Prostate gland (tissue), 2 donors: ENCODE measurements at places on chromosomes 5 and 9. TPM values are rescaled to one million over a fixed set of nuclear protein-coding genes. Genes with fewer than 3 reads are reported as not detected.

DNA sequence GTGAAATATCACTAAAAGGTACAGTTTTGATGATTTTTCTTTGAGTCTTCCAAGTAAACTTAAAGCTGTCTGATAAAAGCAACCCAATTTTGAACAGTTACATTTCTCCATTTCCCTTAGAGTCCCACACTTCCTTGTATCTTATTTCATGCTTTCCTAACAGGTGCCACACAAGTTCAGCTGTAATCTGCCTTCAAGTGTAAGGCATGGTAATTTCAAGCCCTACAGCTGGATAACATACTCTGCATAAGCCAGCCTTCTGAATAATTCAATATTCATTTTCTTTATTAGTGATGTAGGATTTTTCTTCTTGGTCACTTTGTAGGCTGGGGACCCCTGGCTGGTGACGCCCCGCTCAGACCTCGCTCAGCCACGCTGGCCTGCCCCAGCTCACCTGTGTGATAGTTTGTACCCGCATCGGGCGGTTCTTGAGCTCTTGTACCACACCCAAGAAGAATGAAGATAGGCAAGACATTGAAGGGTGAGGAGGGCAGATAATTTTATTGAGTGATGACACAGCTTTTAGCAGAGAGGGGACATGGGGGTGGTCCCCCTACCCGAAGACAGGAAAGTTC, 34.0 kb downstream of the SOX30 start:
- H3K27ac ChIP-seq, result no peak overlapping the region
- H3K36me3 ChIP-seq, result no peaks in the 10 kb centered on the region
- no peaks in the 10 kb centered on the region for H3K27me3 ChIP-seq
- no peak for DNase-seq
- H3K4me1 ChIP-seq, result no peaks in the 10 kb centered on the region
- H3K4me3 ChIP-seq, result no peak overlapping the region

DNA sequence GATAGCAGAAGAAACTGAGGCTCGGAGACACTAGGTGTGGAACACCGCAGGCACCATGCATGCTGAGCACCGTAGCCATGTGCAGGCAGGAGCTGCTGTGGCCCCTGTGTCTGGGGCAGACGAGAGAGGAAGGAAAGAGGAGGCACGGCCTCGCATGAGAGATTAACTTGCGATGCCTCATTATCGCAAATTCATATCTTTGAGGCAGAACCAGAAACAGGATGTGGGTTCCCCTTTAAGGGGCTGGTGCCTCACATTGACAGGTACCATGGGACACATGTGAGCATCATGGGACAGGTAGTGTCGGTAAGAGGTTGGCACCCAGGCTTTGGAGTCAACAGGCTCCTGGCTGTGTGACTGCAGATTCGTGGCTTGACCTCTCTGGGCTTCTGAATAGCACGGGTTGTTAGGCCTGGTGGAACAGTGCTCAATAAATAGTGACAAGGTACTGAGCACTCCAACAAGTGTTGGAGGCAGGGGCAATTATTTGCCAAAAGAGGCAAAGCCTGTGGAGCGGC, 40.8 kb downstream of the NAIF1 start:
- no peaks in the 10 kb centered on the region for H3K36me3 ChIP-seq
- no peaks in the 10 kb centered on the region for H3K27me3 ChIP-seq
- DNase-seq, result no peak
- peak overlapping the region; percentile 48 for H3K27ac ChIP-seq
- H3K4me1 ChIP-seq, result no peaks in the 10 kb centered on the region

DNA sequence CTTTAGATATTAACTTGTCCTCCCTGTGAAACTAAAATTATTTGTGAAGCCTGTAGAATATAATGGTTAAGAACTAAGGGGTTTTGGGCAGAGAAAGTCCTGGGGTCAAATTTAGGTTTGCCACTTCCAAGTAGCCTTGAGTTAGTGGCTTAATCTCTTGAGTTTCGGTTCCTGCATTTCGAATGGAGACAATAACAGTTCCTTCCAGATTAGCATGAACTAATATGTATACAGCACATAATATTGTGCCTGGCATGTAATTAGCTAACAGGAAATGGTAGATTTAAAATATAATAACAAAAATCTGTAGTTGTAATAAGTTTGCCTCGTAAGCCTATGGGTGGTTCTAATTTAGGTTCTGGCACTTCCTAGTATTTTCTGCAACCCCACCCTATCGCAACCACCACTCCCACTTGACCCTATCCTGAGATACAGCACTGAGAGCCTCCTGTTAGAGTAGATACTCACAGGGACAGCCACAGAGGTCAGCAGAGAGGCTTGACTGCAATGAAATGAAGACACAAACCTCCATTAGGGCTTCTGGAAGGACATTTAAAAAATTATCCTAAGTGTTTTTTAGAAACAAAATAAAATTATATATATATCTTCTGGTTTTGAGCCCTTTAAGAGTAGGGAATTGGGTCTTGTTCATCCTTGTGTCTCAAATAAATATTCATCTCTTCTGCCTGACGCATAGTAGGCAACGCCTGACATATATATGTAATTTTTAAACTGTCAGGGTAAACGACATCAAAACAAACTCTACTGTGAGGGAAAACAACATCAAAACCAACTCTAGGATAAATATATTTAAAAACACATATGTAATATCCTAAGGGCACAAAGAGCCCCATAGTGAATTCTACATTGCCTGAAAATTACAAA, 8.5 kb downstream of the SPINK9 start:
- no peaks in the 10 kb centered on the region for H3K4me1 ChIP-seq
- no peak for DNase-seq
- H3K4me3 ChIP-seq, result no peak overlapping the region
- no peaks in the 10 kb centered on the region for H3K27me3 ChIP-seq
- no peak overlapping the region for H3K27ac ChIP-seq
- no peaks in the 10 kb centered on the region for H3K36me3 ChIP-seq

GRCh38 chr9:16412740-16413139, 457.7 kb downstream of the BNC2 start:
- H3K36me3 ChIP-seq, result no peaks in the 10 kb centered on the region
- H3K4me3 ChIP-seq, result no peak overlapping the region
- no peaks in the 10 kb centered on the region for H3K27me3 ChIP-seq
- no peaks in the 10 kb centered on the region for H3K4me1 ChIP-seq
- no peak overlapping the region for H3K27ac ChIP-seq

GRCh38 chr5:84086511-84086910, 298.2 kb downstream of the EDIL3 start:
- DNase-seq, result no peak
- no peak overlapping the region for H3K27ac ChIP-seq
- no peaks in the 10 kb centered on the region for H3K27me3 ChIP-seq
- no peaks in the 10 kb centered on the region for H3K36me3 ChIP-seq

DNA sequence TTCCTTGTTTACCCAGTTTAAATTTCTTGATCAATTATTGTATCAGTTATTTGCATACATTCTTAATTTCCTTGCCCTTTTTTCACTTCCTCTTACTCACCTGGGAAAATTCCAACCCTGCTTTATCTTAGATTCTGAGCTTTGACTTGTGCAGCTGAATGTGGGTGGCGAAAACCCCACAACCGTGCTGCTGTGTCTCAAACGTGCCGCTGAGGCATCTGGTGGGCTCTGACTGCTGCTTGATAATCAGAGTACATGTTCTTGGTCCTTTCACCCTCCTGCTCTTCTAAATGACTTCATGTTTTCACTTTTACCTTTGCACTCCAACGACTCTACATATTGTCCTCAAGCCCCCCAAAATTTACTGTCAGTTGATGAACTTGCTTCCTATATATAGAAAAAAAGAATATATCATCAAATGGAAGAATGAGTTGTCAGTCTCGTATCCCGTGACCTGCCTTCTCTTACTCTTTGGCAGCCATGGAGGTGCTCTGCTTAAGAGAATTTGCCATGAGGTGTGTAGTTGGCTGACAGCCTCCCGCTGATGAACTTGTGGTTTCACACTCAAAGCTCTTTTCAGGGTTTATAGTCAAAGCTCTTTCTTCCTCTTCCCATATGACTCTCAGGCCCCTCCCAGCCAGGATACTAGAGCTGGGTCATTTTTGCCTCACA, 14.0 kb upstream of the JAK2 start:
- no peaks in the 10 kb centered on the region for H3K36me3 ChIP-seq
- H3K27me3 ChIP-seq, result no peaks in the 10 kb centered on the region
- DNase-seq, result no peak
- H3K4me3 ChIP-seq, result no peak overlapping the region
- H3K27ac ChIP-seq, result no peak overlapping the region

DNA sequence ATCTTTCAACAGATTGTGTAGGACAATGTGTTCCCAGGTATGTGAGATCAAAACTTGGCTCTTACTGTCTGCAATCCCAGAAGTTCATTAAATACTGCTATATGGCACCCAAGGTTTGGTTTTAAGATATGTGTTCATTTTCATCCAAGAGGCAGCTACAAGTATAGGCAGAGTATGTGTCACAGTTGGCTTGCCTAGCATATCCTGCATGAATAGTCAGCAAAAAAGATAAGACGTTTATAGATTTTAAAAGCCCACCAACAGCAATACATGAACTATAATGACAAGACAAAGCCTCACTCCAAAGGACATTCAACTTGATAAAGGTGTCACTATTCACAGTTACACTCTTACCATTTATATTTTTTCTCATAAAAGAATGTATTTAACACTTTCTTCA, 99.1 kb downstream of the BNC2 start:
- H3K27me3 ChIP-seq, result no peaks in the 10 kb centered on the region
- H3K4me3 ChIP-seq, result no peak overlapping the region
- no peaks in the 10 kb centered on the region for H3K36me3 ChIP-seq
- no peaks in the 10 kb centered on the region for H3K4me1 ChIP-seq

DNA sequence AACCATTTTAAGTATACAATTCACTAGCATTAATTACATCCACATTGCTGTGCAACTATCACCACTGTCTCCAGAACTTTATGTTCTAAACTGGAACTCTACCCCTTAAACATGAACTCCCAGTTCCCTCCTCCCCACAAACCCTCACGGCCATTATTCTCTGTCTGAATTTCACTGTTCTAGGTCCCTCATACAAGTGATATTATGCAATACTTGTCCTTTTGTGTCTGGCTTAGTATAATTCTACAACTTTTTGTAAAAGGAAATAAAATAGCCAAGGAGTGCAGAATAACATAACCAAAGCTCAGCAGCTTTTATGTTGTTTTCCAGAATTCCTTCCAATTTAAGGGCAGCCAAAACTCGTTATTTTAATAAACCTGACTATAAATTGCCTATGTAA, 53.2 kb downstream of the NAA35 start:
- H3K27me3 ChIP-seq, result no peaks in the 10 kb centered on the region
- H3K27ac ChIP-seq, result no peak overlapping the region
- no peak overlapping the region for H3K4me3 ChIP-seq
- no peaks in the 10 kb centered on the region for H3K4me1 ChIP-seq

DNA sequence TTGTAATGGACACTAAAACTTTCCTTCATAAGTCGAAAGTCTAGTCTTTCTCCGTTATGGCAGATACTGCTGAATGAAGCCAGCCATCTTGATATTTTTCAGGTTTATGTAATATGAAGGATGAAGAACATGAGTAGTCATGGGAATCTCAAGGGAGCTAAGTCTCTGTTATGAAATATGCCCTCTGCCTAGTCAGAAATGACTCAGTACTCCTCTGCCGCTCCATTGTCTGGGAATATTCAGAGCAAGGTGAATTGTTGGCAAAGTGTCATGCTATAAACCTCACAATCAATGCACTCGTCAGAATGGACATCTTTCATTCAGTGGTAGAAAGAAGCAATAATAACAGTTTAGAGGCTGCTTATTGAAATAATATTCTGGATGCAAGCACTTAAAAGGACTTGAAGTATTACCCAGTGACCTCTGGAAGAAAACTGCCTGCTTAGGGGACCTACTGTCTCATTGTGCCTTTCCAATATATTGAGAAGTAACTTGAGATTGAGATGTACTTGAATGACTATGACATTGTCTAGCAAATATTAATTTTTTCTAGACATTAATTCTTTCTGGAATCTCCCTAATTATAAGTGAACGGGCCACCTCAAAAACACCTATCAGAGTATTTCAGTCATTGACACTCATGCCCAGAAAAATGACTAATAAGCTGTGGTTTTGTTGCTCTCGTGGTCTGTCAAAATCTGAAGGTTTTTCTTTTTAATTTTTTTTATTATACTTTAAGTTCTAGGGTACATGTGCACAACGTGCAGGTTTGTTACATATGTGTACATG, 1011.5 kb upstream of the ACO1 start:
- no peaks in the 10 kb centered on the region for H3K27me3 ChIP-seq
- H3K4me3 ChIP-seq, result no peak overlapping the region
- H3K27ac ChIP-seq, result no peak overlapping the region

The ROR2 gene
- total RNA-seq, result 43.9 TPM

DNA sequence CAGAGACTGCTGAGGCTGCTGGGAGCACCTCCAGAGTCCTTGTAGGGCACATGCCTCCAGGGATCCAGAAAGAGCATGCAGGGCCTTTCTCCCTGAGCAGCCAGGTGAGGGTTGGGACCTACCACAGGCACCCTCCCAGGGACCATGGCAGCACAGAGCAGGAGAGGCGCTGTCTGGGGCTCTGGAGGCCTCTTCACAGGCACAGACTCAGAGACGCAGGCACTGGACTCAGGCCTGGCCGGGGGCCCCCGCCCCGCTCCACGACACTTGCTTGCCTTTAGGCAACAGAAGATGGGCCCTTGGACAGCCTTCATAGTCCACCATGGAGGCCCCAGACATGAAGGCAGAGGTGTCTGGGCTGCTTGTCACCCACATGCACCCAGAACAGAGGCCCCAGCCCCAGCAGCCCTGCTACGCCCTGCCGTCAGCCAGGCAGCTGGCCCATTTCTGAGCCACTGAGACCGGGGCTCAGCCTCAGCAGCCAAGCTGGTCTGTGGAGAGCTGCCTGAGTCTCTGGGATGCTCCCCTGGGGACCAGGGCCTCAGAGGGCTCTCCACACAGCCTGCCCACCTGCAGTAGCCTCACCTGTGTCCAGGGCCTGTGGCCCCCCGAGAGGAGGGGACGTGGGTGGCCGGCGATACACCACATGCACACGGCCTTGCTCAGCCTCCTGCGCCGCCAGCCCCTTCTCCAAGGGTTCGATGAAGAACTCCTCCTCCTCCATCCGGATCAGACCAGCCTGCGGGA, 72.8 kb downstream of the ADAMTS2 start:
- DNase-seq, result no peak
- no peaks in the 10 kb centered on the region for H3K4me1 ChIP-seq
- H3K4me3 ChIP-seq, result no peak overlapping the region

The ADAMTS19 gene
- total RNA-seq, result 3.0 TPM

The SPATA31E1 gene
- total RNA-seq, result not detected

GRCh38 chr9:136609838-136610311, 52.8 kb upstream of the EGFL7 start:
- H3K27ac ChIP-seq, result no peak overlapping the region
- H3K4me1 ChIP-seq, result no peaks in the 10 kb centered on the region
- no peaks in the 10 kb centered on the region for H3K27me3 ChIP-seq
- H3K4me3 ChIP-seq, result no peak overlapping the region

DNA sequence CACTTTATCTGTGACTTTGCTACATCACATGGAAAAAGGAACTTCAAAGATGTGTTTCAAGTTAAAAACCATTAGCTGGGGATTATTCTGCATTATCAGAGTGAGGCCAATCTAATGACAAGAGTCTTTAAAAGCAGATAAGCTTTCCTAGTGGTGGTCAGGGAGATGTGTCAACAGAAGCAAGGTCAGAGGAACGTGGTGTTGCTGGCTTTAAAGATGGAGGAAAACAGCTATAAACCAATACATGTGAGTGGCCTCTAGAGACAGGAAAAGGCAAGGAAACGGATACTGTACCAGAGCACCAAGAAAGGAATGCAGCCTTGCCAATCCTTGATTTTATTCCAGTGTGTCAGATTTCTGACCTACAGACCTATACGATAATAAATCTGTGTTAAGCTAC, 204.2 kb downstream of the TAF11L14 start:
- DNase-seq, result no peak
- no peaks in the 10 kb centered on the region for H3K4me1 ChIP-seq
- no peaks in the 10 kb centered on the region for H3K36me3 ChIP-seq
- no peaks in the 10 kb centered on the region for H3K27me3 ChIP-seq
- H3K4me3 ChIP-seq, result no peak overlapping the region
- no peak overlapping the region for H3K27ac ChIP-seq

- H3K4me3 ChIP-seq, result no peak overlapping the region
- DNase-seq, result no peak
- H3K27me3 ChIP-seq, result no peaks in the 10 kb centered on the region
- no peaks in the 10 kb centered on the region for H3K4me1 ChIP-seq
These were observed 57.7 kb downstream of the FGF10 start for GRCh38 chr5:44331471-44332050.
